ENCODE measurements at places on chromosomes 3 and 15. TPM values are rescaled to one million over a fixed set of nuclear protein-coding genes. Genes with fewer than 3 reads are reported as not detected.

DNA sequence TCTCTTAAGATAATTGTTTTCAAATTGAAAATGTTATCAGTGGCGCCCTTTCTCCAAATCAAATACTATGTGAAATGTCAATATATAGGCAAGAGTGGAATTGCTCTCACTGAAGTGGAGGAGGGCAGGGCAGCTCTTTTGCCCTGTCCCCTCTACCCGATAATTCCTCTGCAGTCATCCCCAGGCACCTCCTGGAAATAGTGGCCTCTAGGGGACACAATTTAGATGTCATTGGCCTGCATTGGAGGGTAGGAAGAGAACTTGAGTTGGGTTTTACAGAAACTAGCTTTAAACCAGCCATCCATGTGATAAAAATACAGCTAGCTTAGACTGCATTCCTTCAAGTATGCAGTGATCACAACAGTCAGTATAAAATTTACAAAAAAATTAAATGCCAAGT is 288.9 kb downstream of the EDEM1 start:
- H3K36me3 ChIP-seq: no peaks in the 10 kb centered on the region
- no peaks in the 10 kb centered on the region for H3K4me1 ChIP-seq
- no peak overlapping the region for H3K27ac ChIP-seq
- H3K27me3 ChIP-seq: no peaks in the 10 kb centered on the region

- H3K27ac ChIP-seq: no peak overlapping the region
- H3K4me1 ChIP-seq: no peaks in the 10 kb centered on the region
- no peaks in the 10 kb centered on the region for H3K27me3 ChIP-seq
- H3K4me3 ChIP-seq: no peak overlapping the region
- DNase-seq: no peak
Observed at GRCh38 chr3:27293939-27294338, 75.2 kb downstream of the NEK10 start.

DNA sequence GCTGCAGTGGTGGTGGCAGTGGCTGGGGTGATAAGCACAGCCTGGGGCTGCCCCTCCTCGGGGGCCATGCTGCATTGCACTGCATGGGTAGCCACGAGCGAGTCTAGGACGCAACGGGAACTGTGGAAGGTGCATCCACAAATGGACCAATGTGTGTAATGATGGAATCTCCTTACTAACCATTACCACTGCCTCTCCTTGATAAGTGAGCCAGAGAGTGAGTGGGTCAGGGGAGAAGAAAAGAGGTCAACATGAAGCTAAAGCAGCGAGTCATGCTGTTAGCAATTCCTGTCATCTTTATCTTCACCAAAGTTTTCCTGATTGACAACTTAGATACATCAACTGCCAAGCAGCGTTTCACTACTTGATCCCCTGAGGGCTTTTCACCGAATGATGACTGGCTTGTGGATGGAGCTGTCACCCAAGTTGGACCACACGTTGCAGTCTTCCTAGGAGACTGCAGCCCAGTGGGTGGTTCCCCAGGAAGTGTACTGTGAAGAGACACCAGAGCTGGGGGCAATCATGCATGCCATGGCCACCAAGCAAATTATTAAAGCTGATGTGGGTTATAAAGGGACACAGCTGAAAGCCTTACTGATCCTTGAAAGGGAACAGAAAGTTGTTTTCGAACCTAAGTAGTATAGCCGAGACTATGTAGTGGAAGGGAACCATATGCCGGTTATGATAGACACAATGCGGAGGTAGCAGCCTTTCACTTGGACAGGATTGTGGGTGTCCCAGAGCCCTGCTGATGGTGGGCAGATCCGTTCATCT is 20.6 kb downstream of the SAMD7 start:
- H3K27ac ChIP-seq: no peak overlapping the region
- no peak for DNase-seq
- H3K4me1 ChIP-seq: no peaks in the 10 kb centered on the region
- H3K4me3 ChIP-seq: no peak overlapping the region
- no peaks in the 10 kb centered on the region for H3K27me3 ChIP-seq
- H3K36me3 ChIP-seq: no peaks in the 10 kb centered on the region

GRCh38 chr15:69096626-69097025 is 63.8 kb upstream of the GLCE start:
- no peaks in the 10 kb centered on the region for H3K27me3 ChIP-seq
- H3K4me1 ChIP-seq: peaks cover 19% of the 10 kb centered on the region
- DNase-seq: no peak
- H3K27ac ChIP-seq: no peak overlapping the region
- no peaks in the 10 kb centered on the region for H3K36me3 ChIP-seq

DNA sequence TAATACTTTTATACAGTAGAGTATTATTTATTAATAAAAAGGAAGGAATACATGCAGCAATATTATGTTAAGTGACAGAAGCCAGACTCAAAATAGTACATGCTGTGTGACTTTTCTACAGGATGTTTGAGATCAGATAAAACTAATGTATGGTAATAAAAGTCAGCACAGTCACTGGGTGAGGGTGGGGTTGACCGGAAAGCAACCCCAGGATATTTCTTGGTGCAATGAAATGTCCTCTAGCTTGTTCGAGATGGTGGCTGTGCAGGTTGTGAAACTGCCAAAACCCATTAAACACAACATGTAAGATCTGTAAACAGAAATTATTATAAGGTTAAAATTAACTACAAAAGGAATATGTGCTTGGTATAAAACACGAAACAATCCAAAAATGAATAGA is 20.8 kb upstream of the ALDH1L1 start:
- no peak overlapping the region for H3K4me3 ChIP-seq
- no peaks in the 10 kb centered on the region for H3K27me3 ChIP-seq
- DNase-seq: no peak
- H3K27ac ChIP-seq: no peak overlapping the region
- H3K4me1 ChIP-seq: no peaks in the 10 kb centered on the region

DNA sequence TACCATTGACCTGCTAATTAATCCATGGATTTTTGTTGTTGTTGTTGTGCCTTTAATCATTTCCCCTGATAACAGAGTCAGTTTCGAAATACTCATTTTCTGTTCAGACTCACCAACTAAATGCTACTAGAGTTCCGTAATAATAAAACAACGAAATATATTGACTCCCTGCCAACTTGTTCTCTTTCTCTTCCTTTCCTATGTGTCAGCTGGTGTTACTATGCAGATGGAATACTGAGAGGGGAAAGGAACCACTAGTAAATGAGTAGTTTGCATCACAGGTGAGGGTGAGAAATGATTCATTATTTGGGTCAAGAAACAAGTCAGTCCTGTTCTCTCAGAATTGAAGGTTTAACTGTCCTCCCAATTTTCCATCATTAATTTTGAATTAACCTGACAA is 1027.3 kb downstream of the TUSC7 start:
- no peak for DNase-seq
- no peak overlapping the region for H3K27ac ChIP-seq
- peaks cover 3% of the 10 kb centered on the region for H3K27me3 ChIP-seq

- no peak overlapping the region for H3K4me3 ChIP-seq
- H3K27ac ChIP-seq: no peak overlapping the region
- DNase-seq: no peak
- H3K27me3 ChIP-seq: no peaks in the 10 kb centered on the region
- no peaks in the 10 kb centered on the region for H3K36me3 ChIP-seq
- no peaks in the 10 kb centered on the region for H3K4me1 ChIP-seq
Observed at GRCh38 chr15:91142106-91142744, 42.2 kb downstream of the SV2B start.

- H3K36me3 ChIP-seq: no peaks in the 10 kb centered on the region
- no peak overlapping the region for H3K4me3 ChIP-seq
- peak; percentile 68 for DNase-seq
- H3K4me1 ChIP-seq: peaks cover under 1% of the 10 kb centered on the region
- no peaks in the 10 kb centered on the region for H3K27me3 ChIP-seq
- peak overlapping the region; percentile 26 for H3K27ac ChIP-seq
Observed at GRCh38 chr15:65525622-65526021, 4.6 kb upstream of the HACD3 start.

- H3K4me1 ChIP-seq: peaks cover 52% of the 10 kb centered on the region
- H3K36me3 ChIP-seq: no peaks in the 10 kb centered on the region
- H3K4me3 ChIP-seq: no peak overlapping the region
- no peaks in the 10 kb centered on the region for H3K27me3 ChIP-seq
- DNase-seq: no peak
Observed at GRCh38 chr15:68815598-68815997, 5.1 kb downstream of the ANP32A start.

GRCh38 chr3:52405066-52405465 is 39.8 kb downstream of the SEMA3G start:
- no peak overlapping the region for H3K4me3 ChIP-seq
- no peak for DNase-seq
- H3K36me3 ChIP-seq: peaks cover 56% of the 10 kb centered on the region
- no peaks in the 10 kb centered on the region for H3K27me3 ChIP-seq

HTR3E gene
- not detected for total RNA-seq

TM6SF1 gene
- total RNA-seq: 9.4 TPM

All from heart left ventricle (tissue), 16 donors.